ENCODE measurements at places on chromosomes 5 and 9. TPM values are rescaled to one million over a fixed set of nuclear protein-coding genes. Genes with fewer than 3 reads are reported as not detected.

Gene ORM2
- total RNA-seq, result 1.6 TPM

DNA sequence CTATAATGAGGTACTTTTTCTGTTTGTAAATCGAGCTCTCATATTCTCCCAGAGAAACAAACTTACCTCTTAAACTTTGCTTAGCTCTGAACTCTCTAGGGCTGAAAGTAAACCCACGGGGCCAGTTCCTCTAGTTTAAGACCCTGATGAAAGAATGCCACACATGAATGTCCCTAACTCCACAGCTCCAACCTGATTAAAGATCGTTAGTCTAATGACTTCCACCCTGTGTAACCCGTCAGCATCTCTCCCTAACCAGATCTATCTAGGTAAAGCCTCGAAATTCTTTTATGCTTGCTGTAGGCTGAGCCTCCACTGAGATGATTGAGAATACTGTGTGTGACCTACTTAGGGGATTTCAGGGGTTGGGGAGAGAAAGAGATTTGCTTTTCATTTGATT, 27.0 kb downstream of the ADRA1B start:
- no peaks in the 10 kb centered on the region for H3K27me3 ChIP-seq
- no peaks in the 10 kb centered on the region for H3K36me3 ChIP-seq
- H3K4me1 ChIP-seq, result no peaks in the 10 kb centered on the region
- no peak for DNase-seq

Gene PKD2L2
- 0.21 TPM for total RNA-seq

Gene ADAMTS6
- total RNA-seq, result 2.8 TPM

Gene CCDC183
- total RNA-seq, result 2.0 TPM

GRCh38 chr5:142630927-142631539, 54.9 kb downstream of the FGF1 start:
- H3K4me3 ChIP-seq, result no peak overlapping the region
- H3K4me1 ChIP-seq, result peaks cover 12% of the 10 kb centered on the region
- no peak overlapping the region for H3K27ac ChIP-seq
- no peaks in the 10 kb centered on the region for H3K27me3 ChIP-seq

Gene ECM2
- total RNA-seq, result not detected

Gene CFAP157
- total RNA-seq, result 0.07 TPM

Gene CDX1
- total RNA-seq, result 0.09 TPM
